ENCODE measurements at places on chromosomes 6 and 20. TPM values are rescaled to one million over a fixed set of nuclear protein-coding genes. Genes with fewer than 3 reads are reported as not detected.

GRCh38 chr6:106549521-106549920 is 79.8 kb downstream of the RTN4IP1 start:
- no peak overlapping the region for H3K4me3 ChIP-seq
- DNase-seq: no peak
- peaks cover 53% of the 10 kb centered on the region for H3K36me3 ChIP-seq
- H3K4me1 ChIP-seq: peaks cover 12% of the 10 kb centered on the region
- H3K27ac ChIP-seq: no peak overlapping the region

GRCh38 chr6:63352544-63353285 is 32.9 kb upstream of the LGSN start:
- H3K4me1 ChIP-seq: no peaks in the 10 kb centered on the region
- H3K4me3 ChIP-seq: no peak overlapping the region
- H3K27me3 ChIP-seq: no peaks in the 10 kb centered on the region
- no peak for DNase-seq
- H3K27ac ChIP-seq: no peak overlapping the region
- no peaks in the 10 kb centered on the region for H3K36me3 ChIP-seq

GRCh38 chr6:1840491-1841121 is 230.9 kb downstream of the FOXC1 start:
- DNase-seq: no peak
- no peaks in the 10 kb centered on the region for H3K4me1 ChIP-seq
- no peak overlapping the region for H3K27ac ChIP-seq
- H3K4me3 ChIP-seq: no peak overlapping the region

- H3K4me1 ChIP-seq: no peaks in the 10 kb centered on the region
- no peak for DNase-seq
- no peak overlapping the region for H3K27ac ChIP-seq
- H3K36me3 ChIP-seq: no peaks in the 10 kb centered on the region
- H3K27me3 ChIP-seq: no peaks in the 10 kb centered on the region
- no peak overlapping the region for H3K4me3 ChIP-seq
Measured at GRCh38 chr6:9517806-9518205, 897.1 kb downstream of the TFAP2A start.

- peaks cover 5% of the 10 kb centered on the region for H3K4me1 ChIP-seq
- no peaks in the 10 kb centered on the region for H3K36me3 ChIP-seq
- H3K4me3 ChIP-seq: no peak overlapping the region
- H3K27ac ChIP-seq: peak overlapping the region; percentile 58
- no peaks in the 10 kb centered on the region for H3K27me3 ChIP-seq
Measured at GRCh38 chr20:62875419-62876361, 14.1 kb upstream of the TCFL5 start.

Gene AKAP12
- 1.1 TPM for total RNA-seq

DNA sequence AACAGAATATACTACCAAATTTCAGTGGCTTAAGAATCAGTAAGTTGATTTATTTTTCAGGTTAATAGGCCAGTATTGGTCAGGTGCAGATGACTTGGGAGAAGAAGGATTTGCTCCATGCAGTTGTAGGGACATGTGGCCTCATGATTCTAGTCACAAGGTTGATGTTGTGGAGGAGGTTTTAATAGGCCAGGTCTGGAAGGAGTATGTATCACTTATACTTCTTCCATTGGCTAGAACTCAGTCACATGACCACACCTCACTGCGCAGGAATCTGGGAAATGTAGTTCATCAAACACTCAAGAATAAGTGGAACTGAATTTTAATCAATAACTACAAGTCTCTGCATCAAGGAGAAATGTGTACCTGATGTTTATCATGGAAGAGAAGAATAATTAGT is 281.5 kb upstream of the QKI start:
- DNase-seq: no peak
- no peaks in the 10 kb centered on the region for H3K4me1 ChIP-seq
- no peaks in the 10 kb centered on the region for H3K27me3 ChIP-seq
- no peak overlapping the region for H3K4me3 ChIP-seq

Gene SIM1
- not detected for total RNA-seq

GRCh38 chr6:73942592-73943186 is 246.7 kb downstream of the CD109 start:
- DNase-seq: no peak
- no peaks in the 10 kb centered on the region for H3K36me3 ChIP-seq
- no peak overlapping the region for H3K4me3 ChIP-seq
- H3K27me3 ChIP-seq: no peaks in the 10 kb centered on the region

GRCh38 chr20:44810391-44811149 is at the start of gene RIMS4:
Gene RIMS4, minus strand, starts transcription at chr20:44810546. Its CDS starts 275 bp downstream, at chr20:44810271.
- no peak for DNase-seq
- peaks cover 39% of the 10 kb centered on the region for H3K27me3 ChIP-seq
- no peak within 1 kb of the TSS for H3K4me3 ChIP-seq
- no peaks in the 10 kb centered on the region for H3K4me1 ChIP-seq
- H3K27ac ChIP-seq: no peak within 1 kb of the TSS
- H3K36me3 ChIP-seq: no peaks in the 10 kb centered on the region

DNA sequence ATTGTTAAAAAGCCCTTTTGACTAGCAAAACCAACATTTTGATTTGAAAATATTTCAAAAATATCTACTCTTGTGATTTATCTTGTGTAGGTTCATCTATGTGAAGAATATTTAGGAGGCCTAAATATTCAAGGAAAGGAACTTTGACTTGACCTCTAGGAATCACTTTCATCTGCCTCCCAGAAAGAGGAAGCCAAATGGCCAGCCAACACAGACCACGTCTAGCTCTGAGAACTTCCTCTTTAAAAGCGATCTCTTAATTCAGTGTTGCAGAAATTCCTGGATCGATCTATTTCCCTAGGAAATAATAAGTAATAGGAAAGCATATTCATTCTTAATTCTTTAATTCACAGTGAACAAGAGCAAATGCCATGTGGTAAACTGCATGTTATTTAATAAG is 9.6 kb upstream of the MOXD1 start:
- no peaks in the 10 kb centered on the region for H3K4me1 ChIP-seq
- DNase-seq: no peak
- H3K27me3 ChIP-seq: no peaks in the 10 kb centered on the region
- H3K27ac ChIP-seq: no peak overlapping the region

DNA sequence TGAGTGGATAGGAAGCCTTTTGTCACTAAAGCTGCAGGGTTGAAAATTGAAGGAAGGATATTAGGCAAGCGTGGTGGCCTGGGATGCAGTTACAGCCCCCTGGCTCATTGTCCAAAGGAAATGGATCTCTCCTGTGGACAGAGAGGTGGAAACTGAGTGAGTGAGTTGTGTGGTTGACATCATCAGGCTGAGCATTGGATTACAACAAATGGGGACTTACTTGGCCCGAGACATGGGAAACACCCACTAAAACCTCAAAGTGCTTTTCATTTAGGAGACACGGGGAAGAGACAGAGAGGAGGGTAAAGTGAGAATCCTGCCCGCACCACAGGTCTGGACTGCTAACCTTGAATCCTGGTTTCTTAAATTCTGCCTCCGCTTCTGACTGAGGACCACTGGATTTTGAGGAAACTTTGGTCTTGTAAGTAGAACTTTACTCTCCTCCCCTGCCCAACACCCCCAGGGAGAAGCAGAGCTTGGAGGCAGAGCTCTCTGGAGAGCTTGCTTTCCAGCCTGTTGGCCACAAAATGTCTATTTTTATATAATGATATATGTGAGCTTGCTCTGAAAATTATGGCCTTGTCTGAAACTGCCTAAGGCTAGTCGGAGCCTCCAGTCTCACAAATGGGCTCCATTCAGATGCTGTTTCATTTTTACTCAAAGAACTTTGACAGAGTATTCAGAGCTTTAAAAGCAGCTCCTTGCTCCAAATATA is at the start of gene PKIG:
Gene PKIG, plus strand, starts transcription at position 269 of the 715 bp plus-strand sequence. CDS start 31,978 bp downstream, outside the sequence.
- no peak within 1 kb of the TSS for H3K4me3 ChIP-seq
- no peaks in the 10 kb centered on the region for H3K4me1 ChIP-seq
- H3K36me3 ChIP-seq: no peaks in the 10 kb centered on the region
- H3K27ac ChIP-seq: no peak within 1 kb of the TSS

DNA sequence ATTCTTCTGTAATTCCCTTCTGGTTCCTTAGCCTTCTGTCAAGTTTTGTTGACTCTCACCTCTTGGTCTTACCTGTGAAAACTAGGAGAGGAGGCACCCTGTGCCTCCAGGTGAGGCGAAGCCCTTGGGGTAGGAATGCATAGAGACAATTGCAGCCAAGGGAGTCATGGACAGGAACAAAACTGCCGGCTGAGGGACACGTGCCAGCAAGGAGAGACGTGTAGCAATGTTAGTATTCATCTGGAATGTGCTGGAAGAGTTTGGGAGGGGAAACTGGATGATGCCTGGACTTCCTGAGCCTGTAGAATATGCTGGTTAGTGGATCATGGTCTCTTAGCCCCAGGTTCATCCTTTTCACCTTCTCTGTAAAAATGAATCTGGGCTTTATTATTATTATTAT is 3.9 kb upstream of the TIAM2 start:
- no peak overlapping the region for H3K27ac ChIP-seq
- no peaks in the 10 kb centered on the region for H3K27me3 ChIP-seq
- no peak overlapping the region for H3K4me3 ChIP-seq

DNA sequence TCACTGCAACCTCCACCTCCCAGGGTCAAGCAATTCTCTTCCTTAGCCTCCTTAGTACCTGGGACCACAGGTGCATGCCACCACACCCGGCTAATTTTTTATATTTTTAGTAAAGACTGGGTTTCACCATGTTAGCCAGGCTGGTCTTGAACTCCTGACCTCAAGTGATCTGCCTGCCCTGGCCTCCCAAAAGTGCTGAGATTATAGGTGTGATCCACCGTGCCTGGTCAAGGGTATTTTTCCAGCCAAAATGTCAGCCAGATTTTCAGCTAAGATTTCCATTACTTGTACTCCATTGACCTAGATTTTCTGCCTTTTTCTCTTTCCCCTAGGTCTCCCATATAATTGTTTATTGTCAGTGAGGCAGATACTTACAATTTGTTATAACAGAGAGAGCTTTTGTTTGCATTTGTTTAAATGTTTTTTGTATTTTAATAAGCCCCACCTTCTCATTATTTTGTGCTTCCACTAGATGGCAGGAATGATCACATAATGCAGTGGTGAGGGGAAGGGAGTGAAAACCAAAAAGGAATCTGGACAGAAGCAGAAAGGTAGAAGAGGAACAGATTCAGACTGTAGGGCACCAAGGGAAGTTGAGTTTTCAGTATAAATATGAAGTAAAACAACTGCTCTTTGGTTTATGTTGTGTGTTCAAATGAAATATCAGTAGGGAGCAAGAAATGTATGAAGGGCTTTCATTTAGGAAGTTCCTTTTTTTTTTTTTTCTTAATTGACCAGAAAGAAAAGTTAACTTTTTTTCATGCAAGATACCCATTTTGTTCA is 29.7 kb downstream of the RPF2 start:
- no peak for DNase-seq
- no peak overlapping the region for H3K27ac ChIP-seq
- H3K27me3 ChIP-seq: no peaks in the 10 kb centered on the region
- H3K4me3 ChIP-seq: no peak overlapping the region

DNA sequence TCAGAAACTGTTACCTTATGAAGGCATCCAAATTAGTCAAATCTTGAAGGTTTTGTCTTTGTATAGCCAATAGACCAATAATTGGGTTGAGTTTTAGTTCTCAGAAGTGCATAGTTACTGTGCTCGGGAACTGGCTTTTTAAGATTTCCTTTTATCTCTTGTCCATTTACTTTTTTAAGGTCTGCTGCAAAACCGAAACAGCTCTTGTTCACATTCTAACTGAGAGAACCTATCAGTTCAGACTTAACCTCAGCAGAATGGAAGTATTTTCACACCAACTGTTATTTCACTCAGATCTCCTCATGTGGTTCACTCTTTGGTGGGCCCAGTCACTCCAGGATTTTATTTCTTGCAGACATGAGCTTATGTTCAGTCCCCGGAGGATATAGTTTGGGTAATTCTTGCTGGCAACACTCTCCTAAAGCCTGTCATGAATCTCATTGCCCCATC is 55.5 kb downstream of the TPBG start:
- no peaks in the 10 kb centered on the region for H3K36me3 ChIP-seq
- no peaks in the 10 kb centered on the region for H3K27me3 ChIP-seq
- H3K4me3 ChIP-seq: no peak overlapping the region
- no peaks in the 10 kb centered on the region for H3K4me1 ChIP-seq
- no peak overlapping the region for H3K27ac ChIP-seq
- no peak for DNase-seq

DNA sequence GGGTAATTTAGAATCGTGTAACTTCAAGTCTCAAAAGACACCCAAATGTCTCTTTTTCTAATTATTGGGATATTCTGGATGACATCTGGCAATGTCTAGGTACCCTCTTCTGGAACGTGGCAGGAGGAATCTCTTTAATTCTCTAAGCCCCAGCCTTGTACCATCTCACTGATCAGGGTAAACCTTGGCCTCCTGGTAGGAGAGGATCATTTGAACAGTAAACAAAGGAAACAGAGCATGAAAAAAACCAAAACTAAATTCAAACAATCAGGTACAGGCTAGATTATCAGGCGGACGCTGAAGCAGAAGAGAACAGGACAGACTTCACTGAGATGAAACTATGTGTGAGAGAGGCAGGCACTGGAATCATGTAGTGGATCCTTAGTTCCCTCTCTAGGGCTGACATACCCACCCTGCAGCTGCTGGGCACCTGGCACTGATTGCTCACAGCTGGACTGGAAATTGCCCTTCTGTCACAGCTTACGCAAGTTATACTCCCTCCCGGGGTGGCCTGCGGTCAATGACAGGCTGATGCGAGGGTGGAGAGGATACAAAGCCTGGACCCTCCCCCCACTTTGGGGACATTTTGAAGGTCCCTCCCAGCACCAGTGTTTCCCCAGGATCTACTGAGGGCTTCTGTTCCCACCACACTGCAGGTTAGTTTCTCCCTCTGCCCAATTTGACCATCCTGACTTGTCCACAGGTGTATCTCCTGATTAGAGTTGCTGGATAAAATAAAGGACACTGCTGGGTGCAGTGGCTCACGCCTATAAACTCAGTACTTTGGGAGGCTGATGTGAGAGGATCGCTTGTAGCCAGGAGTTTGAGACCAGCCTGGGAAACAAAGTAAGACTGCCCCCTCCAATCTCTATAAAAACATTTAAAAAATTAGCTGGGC is 20.6 kb upstream of the ZBTB24 start:
- DNase-seq: no peak
- H3K4me1 ChIP-seq: no peaks in the 10 kb centered on the region
- H3K36me3 ChIP-seq: no peaks in the 10 kb centered on the region
- no peak overlapping the region for H3K27ac ChIP-seq

- H3K4me3 ChIP-seq: no peak overlapping the region
- no peaks in the 10 kb centered on the region for H3K27me3 ChIP-seq
- DNase-seq: no peak
- H3K4me1 ChIP-seq: no peaks in the 10 kb centered on the region
- H3K27ac ChIP-seq: no peak overlapping the region
Measured at GRCh38 chr6:56640374-56640773, 2.3 kb downstream of the DST start.

- H3K27ac ChIP-seq: no peak overlapping the region
- peaks cover 20% of the 10 kb centered on the region for H3K4me1 ChIP-seq
- no peak overlapping the region for H3K4me3 ChIP-seq
- peaks cover 48% of the 10 kb centered on the region for H3K27me3 ChIP-seq
Measured at GRCh38 chr20:32052778-32053362, 828 bp downstream of the HCK start.

DNA sequence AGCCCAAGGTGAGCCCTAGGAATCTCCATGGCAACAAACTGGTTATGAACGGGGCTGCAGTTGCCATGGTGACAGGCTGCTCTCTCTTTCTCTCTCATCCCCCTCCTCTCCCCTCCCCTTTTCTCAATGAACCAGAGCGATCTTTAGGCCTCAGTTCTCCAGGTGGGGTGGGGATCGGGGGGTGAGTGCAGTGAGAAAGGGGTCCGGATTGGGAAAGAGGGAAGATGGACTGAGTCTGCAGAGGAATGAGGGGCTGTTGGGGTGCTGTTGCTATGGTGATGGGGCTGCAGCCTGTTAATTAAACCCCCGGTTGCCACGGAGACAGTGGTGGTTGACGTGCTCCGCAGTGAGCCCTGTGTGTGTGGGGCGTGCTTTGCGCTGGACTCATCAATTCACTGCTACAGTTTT is 3.6 kb upstream of the SLC12A5 start:
- H3K27ac ChIP-seq: no peak overlapping the region
- no peak overlapping the region for H3K4me3 ChIP-seq
- no peaks in the 10 kb centered on the region for H3K36me3 ChIP-seq
- peaks cover 25% of the 10 kb centered on the region for H3K27me3 ChIP-seq
